ENCODE measurements at places on chromosomes 3 and 15.
A peak's percentile ranks its signal among the peaks of the same experiment; 100 is the strongest.

DNA sequence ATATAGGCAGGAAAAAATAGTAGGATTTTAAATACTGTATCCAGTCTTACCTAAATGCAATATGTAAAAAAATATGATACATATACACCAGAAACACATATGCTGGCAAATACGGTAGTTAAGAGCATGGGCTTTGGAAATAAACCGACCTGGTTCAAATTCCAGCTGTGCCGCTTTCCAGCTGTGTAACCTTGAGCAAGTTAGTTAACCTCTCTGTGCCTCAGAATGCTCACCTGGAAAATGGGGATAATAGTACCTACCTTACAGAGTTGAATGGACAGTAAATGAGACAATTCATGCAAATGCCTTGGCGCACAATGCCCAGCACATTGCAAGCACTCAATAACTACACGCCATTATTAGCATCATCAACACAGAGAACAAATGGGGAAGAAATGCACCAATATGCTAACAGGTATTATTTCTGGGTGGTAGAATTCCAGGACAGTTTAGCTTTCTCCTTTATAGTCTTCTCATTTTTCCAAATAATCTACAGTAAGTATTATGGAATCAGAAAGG is 50.6 kb downstream of the SUMF1 start:
- DNase-seq: no peak

GRCh38 chr3:78825858-78826215 is 942.0 kb downstream of the ROBO1 start:
- DNase-seq: no peak

- DNase-seq: no peak
Measured at GRCh38 chr15:40456299-40456712, 14.5 kb upstream of the CHST14 start.

DNA sequence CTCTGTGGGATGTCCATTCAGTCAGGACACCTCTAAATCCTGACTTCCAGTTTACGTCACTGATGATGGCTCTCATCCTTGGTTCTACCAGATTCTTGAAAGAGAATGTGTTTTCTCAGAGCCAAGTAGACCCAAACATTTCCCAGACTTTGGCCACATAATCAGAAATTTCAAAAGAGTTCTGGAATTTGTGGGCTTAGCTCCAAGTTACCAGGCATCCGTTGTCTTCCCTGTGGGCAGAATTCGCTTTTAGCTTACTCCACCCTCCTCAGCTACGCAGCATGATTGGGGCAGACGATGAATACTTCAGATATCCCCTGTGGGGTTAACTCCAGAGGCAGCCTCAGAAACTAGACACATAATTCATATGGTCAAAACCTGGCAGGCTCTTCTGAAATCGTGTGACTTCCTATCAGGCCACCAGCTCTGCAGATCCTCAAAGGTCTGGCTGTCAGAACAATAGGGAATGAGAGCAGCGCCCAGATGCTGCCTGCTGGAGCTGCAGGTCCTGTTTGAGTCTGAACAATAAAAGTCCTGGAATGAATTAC is 30.6 kb downstream of the CRTC3 start:
- peak; percentile 60 for DNase-seq

DNA sequence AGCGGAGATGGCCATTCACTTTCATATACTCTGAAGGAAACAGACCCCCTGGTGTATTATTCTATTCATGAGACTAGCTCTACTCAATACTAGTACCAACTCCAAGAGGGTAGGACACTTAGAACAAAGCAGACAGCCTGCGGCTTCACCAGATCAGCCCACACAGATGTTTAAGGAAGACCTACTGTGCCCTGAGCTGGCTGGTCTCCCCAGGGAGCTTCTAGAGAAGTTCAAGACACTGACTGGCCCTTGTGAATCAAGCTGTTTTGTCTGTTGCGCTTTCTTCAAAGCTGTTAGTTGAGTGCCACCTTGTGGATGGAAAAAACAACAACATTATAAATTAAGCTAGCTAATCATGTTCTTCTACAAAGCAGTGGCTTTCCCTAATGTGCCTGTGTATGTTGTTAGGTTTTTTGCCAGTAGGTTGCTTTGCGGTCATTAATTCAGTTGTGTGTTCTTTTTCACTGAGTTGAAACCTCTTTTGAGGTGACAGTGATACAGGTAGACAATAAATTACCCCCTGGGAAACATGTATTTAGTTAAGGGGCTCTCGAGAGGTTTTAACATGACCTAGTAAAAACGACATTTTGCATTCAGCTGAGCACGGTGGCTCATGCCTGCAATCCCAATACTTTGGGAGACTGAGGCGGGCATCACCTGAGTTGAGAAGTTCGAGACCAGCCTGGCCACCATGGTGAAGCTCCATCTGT is 64.2 kb upstream of the MYZAP start:
- peak; percentile 69 for DNase-seq
